ENCODE measurements at places on chromosomes 11 and 22.

DNA sequence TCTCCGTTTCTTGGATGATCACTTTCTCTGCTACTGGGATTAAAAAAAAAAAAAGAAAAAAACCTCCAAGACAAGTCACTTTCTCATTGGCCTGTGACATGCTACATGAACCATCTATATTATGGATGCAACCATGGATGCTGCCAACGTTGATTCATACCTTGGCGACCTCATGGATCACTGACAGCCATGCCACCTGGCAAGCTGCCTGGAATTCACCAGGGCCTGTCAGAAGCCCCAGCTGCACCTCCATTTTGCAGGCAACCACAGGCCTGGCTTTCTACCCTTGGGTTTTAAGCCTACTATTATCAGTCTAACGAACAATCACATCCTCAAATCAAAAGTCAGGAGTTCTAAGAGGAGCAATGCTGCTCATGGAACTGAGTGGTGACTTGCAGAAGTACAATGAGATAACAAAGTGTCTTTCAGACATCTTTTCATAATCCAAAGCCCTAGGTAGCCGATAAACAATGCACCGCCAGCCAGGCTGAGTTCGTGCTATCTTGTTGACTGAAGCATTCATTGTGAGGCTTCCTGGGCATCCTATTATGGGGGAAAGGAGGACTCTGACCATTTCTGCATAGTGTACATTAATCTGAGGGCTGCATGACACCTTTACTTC is 48.0 kb upstream of the CADM1 start:
- no peak for DNase-seq

DNA sequence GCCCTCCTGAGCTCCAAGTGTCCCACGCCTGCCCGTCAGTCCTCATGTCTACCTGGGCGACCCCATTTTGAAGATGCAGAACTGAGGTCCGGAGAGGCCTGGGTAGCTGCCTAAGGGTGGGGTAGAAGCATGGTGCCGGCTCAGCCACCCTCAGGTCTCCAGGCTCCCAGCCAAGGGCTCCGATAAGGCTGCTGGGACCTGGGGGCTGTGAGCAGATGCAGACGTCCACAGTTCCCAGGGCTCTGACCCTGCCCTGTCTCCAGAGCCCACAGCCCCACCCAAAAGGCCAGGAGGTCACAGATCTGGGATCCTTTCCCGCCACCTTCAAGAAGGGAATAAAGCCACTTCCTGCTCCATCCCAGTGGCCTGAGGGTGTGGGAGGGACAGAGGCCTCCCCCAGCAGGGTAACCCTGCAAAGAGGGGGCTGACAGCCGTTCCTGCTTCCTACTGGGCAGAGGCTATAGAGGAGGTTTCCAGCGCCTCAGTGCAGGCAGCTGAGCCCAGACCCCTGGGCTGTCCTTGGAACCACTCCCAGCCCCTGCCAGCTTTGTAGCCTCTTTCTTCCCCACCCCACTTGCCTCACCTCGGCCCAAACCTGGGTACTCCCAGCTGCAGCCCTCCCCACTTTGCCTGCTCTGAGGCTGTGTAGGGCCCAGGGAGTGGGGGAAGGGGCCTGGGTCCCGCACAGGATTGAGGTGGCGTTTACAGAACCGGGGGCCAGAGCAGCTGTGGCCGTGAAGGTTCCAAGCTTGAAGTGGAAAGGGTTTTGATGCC is 85.5 kb downstream of the CDKN1C start:
- no peak for DNase-seq

- no peak for DNase-seq
These were observed 389.1 kb downstream of the AASDHPPT start for GRCh38 chr11:106466521-106467080.

DNA sequence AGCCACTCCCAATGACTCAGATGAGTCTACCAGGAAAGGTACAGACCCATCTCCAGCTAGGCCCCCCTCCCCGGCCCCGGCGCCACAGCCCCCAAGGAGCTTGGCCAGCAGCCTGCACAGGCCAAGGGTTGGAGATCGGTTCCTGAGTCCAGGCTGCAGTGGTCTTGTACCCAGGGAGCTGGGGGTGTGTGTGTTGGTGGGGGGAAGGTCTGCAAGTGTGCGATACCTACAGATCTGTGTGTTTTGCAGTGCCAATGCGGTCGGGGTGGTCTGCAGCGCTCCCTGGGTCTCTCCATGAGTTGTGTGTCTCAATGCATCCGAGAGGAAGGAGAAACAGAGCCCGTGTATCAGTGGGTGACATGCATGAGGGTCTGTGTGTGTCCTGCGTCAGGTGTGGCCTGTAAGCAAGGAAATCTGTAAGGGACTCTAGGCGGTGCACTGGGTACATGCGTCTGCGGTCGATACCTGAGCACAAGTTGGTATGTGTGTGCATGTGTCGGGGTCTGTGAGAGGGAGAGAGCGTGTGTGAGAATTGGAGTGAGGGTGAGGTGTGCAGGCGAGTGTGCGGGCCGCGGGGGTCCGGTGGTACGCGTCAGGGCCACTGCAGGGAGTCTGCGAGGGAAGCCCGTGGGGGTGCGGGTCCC is 645 bp downstream of the CDC42BPG start:
- DNase-seq = no peak

- no peak for DNase-seq
These were observed 9.3 kb downstream of the ATP5MGL start for GRCh38 chr22:42630901-42631602.

DNA sequence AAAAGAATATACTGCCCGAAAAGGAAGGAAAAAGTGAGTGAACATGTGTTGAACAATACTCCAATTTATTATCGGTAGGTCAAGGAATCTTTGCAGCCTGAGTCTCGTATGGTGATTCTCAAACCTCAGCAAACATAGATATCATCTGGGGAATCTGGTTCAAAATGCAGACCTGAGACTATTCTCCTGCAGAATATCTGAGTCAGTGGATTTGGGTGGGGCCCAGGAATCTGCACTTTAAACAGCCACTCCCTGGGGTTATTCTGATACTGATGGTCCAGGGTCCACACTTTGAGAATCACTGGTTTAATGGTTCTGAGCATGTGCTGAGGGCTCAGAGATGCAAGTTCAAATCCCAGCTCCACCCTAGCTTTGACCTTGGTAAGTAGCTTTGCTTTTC is 53.6 kb upstream of the GRK3 start:
- no peak for DNase-seq

DNA sequence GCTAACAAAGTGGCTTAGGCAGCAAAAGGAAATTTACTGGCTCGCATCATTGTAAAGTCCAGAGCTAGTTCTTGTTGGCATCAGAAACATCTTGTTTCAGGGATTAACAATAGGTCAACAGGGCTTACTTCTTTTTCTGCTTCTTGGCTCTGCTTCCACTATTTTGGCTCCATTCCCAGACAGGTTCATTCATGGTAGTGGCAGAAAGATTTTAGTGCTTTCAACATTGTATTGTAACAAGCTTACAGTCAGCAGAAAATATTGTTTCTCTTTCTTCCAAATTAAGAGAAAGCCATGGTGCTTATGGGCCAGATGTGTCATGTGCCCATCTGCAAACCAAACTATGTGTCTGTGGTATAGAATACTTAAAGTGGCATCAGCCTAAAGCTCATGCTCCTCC is 315.6 kb downstream of the RAB38 start:
- DNase-seq = no peak

- no peak for DNase-seq
These were observed 213.9 kb upstream of the C11orf87 start for GRCh38 chr11:109208121-109208520.

DNA sequence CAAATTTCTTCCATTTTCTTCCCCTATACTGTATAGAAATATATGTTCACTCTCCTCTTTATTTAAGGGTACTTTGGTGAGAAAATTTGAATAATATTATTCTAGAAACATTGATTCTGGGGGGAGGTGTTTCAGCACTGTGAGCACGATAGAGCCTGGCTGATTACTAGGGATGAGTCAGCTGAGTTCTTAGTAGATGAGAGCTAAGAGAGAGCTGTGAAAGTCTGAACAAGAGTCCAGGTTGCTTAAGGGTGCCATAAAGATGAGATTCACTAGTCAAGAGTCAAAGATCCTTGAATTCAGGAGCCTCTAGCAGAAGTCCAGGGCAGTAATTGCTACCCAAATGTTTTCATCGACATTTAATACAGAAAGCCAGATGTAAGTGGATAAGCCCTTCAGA is 756.6 kb upstream of the API5 start:
- no peak for DNase-seq

- no peak for DNase-seq
These were observed 246.6 kb downstream of the FAM76B start for GRCh38 chr11:95542868-95543551.

- no peak for DNase-seq
These were observed 37.7 kb downstream of the SGSM3 start for GRCh38 chr22:40407831-40408717.

DNA sequence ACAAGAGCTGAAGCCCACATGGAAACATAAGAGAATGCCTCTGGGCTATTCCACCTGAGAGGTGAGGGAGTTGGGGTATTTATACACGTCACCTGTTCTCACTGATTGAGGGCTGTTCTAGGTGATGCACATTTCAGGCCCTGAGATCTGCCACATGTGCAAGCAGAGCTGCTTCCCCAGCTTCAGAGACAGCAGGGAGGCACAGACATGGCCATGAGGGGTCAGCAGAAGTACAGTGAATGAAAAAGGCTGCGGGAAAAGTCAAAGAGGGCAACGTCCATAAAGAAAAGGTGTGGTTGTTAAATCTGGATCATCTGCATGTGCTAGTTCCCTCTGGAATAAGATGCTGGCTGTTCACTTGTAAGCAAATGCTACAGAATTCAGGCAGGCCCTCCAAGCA is 75.4 kb downstream of the GAB4 start:
- DNase-seq = no peak

- no peak for DNase-seq
These were observed 181.7 kb upstream of the CCDC90B start for GRCh38 chr11:83467837-83468236.

- no peak for DNase-seq
These were observed 98.6 kb downstream of the RPS6KA4 start for GRCh38 chr11:64457416-64458010.
